NCI-H187 treated with DMSO at 0.1 percent for 48 hours (cell line): ENCODE measurements at places on chromosomes 7 and 10.

DNA sequence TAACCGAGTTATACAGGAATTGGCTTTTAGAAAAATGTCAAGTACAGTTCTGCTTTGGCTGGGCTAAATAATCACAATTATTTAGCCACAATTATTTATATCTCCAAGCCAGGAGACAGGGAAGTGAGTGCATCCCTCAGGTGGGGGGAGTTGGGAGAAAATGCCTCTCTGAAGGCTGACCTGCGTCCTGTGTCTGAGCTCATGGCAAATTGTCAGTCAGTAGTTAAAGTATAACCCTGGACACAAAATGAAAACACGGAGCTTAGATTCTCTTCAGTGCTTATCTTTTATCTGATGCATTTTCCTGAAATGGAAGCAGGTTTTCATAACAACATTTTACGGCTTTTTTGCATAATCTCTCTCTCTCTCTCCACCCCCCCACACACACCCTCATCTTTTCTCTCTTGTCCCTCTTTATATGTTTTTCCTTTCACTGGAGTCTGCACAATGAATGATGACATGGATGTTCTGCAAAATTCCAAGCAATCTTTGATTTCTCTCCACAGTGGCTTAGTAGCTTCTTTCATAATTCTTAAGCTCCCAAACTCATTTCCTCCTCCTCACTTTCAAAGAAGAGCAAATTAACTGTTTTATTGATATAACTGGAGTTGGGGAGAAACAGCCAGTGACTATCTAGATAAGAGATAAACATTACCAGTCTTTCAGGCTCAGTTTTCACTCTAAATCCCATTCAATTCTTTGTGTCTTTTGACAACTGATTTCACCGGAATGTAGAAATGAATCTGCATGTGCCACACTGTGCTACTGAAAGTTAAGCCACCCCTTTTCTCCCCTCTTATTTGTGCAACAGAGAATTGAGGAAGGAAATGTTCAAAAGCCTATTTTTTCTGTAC lies 521.4 kb upstream of the GHITM start:
- DNase-seq: no peak

- no peak for DNase-seq
Observed at GRCh38 chr7:92750447-92750839, 85.9 kb downstream of the CDK6 start.

DNA sequence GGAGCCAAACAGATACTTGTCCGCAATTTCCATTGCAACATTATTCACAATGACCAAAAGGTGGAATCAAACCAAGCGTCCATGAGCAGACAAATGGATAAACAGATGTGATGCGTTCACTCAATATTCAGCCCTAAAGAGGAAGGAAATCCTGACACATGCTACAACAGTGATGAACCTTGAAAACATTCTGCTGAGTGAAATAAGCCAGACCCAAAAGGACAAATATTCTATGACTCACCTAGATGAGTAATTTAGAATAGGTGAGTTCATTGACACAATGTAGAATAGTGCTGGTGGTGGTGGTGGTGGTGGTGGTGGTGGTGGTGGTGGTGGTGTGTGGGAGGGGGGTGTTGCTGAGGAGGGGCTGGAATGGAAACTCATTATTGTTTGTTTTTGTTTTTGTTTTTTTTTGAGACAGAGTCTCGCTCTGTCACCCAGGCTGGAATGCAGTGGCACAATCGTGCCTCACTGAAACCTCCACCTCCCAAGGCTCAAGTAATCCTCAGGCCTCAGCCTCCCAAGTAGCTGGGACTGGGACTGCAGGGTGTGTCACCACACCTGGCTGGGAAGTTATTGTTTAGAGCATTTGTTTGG lies 28.6 kb downstream of the SMKR1 start:
- no peak for DNase-seq

DNA sequence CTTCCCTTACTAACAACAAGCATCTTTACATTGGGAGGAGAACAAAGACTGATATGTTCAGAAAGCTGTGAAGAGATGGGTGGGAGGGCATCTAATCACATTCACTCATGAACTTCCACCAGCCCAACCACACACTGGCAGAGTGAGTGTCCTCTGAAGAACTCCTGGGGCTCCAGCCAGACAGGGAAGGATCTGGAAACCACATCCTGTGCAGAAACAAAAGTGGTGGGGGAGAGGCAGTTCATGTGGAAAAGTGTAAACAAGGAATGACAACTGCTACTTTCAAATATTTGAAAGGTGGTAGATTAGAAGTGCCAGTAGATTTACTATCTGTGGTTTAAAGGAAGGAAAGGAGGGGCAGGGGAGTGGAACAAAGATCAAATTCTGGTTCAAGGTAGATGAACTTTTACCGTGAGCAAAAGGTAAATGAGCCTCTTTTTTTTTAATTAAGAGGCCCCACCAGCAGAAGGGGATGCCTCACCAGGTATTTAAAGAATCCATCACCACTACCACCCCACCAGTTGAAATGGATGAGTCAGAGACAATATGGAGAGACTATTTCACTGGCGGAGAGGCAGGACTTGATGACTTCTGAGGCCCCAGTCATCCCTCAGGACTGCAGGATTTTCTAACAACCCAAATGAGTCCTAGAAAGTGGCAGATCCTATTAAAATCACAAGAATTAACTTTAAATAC lies 34.5 kb downstream of the GOT1 start:
- peak; percentile 10 for DNase-seq

DNA sequence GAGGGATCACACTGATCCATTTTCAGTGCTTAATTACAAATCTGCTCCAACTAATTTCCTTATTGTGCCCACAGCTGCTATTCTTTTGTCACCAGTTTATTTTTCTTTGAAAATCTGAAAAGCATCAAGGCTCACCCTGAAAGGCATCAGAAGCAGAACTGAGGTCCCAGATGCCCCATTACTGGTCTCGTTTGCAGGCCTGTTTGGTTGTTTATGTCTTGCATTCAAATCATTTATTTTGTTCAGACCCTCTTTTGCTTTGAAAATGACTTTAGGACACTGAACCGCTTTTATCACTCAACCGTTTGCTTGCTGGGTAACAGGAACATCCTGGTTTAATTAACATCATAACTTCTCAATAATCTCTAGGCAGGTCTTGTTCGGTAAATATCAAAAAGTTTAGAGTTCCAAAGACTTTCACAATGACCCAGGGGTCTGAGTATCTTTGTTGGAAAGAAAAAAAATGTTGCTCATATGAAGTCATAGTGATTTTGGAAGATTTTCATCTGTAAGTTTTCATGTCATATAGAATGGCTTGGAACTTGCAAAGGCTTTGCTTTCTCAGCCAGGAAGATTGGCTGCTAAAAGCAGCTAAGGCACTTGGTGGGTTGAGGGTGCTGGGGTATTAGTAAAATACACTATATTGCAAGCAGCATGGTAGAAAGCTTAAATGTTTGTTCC lies 398.3 kb upstream of the NPVF start:
- no peak for DNase-seq

DNA sequence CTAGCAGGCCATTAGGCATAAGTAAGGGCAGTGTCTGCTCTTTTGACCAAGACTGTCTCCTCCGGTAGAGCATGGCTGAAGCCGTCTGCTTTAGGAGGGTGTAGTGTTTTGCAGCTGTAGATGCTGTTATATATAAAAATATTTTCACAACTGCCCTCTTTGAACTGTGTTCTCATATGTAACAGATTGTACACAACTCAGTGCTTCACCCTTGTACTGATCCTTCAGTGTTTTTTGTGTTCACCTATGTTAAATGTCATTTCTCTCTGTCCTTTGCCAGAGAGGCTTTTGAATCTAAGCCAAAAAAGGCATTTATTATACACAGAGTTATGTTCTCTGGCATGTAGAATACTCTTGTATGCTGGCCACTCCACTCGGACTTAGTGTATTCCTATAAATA lies 135.5 kb downstream of the BICC1 start:
- no peak for DNase-seq
